ENCODE measurements at places on chromosomes 3 and 15.

DNA sequence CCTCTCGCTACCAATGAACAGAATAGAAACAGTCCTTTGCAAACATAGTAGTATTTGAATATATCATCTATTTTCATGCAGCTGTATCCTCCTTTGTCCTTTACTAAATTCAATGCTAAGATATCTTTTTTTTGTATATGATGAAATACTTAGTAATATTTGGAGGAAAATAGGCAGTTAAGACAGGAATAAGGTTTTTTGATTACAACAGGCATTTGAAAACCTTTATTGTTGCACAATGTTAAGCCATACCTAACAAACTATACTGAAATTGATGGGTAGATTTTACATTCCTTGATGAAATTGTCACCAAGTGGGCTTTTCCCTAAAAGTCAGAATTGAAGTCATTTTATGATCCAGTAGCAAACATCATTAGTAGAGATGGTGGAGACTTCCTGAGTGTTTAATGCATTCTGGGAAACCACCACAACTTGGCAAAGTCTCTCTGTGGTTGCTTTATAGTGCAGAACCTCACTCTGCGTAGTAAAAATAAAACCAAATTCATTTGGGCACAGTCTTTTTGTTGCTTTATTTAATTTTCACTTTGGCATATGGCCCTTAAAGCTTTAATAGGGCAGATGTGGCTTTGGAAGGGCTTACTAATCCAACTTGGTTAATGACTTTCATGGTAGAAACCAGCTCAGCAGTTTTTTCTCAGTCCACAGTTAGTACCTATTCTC lies 216.0 kb downstream of the DIPK2A start:
- peak; percentile 62 for DNase-seq

DNA sequence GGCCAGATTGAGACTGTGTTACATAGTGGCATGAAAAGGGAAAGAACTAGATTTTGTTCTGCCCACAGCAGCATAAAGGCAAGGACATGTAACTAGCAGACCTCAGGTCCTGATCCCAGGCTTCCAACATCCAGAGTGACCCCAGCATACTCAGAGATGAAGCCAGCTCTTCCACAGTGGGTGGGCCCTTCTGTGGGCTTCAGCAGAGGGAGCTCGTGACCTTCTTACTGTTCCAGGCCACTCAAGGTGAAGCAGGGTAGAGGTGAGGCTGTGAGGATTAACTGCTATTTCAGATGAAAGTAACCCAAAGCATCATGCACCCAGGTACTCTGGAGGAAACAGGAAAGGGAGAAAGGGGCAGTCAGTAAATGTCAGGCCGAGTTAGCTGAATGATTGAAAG lies 905 bp upstream of the SLC24A1 start:
- no peak for DNase-seq

GRCh38 chr3:196694202-196694638 lies 17.8 kb downstream of the CEP19 start:
- no peak for DNase-seq

DNA sequence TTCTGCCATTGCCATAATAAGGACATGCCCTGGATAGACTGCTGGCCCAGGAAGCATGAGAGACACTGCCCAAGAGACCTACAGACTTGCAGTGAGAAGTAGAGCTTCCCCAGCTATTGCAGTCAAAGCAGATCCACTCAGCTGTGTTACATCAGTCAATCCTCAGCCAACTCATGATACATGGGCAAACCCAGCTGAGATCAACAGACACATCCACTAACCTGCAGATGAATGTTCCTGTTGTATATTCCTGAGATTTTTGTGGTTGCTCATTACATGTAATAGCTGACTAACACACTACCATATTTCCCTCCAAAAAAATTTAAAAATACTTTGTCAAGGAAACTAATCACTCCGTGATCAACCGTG lies 68.6 kb downstream of the DCLK3 start:
- DNase-seq = peak; percentile 83

GRCh38 chr3:136898549-136898948 lies 36.5 kb downstream of the NCK1 start:
- no peak for DNase-seq

DNA sequence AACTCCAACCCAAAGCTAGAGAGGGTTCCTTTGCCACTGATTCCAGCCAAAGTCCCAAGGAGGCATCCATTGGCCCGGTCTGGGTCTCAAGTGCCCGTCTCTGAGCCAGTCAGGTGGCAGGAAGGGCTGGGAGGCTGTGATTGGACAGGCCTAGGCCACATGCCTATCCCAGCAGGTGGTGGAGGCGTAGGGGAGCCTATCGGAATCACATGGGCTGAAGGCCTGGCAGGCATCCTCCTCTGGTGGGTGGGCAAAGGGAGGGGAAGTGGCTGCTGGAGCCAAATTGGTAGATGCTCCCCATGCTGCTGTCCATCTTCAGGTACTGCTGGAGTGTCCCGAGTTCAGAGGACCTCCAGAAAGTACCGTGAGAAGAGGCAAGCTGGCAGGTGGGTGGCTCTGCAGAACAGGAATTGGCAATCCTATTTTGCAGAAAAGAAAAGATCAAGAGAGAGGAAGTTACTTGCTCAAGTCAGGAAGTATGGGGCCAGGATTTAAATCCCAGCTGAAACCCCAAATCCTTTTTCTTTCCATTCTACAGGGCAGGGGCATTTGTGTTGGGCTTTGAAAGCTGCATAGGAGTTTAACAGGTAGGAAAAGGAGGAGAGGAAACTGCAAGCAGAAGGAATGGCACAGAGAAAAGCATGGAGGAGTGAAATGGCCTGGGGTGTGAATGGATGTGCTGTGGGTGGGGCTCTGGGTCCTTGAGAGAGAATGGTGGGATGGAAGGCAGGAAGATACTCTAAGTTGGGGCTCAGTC lies 3.7 kb downstream of the CHST13 start:
- no peak for DNase-seq

GRCh38 chr15:59303633-59304032 lies 69.0 kb downstream of the MYO1E start:
- DNase-seq = no peak

- no peak for DNase-seq
These were observed 157.9 kb downstream of the XXYLT1 start for GRCh38 chr3:195113048-195113447.

- peak; percentile 19 for DNase-seq
These were observed 199.5 kb upstream of the LMCD1 start for GRCh38 chr3:8301977-8302735.

DNA sequence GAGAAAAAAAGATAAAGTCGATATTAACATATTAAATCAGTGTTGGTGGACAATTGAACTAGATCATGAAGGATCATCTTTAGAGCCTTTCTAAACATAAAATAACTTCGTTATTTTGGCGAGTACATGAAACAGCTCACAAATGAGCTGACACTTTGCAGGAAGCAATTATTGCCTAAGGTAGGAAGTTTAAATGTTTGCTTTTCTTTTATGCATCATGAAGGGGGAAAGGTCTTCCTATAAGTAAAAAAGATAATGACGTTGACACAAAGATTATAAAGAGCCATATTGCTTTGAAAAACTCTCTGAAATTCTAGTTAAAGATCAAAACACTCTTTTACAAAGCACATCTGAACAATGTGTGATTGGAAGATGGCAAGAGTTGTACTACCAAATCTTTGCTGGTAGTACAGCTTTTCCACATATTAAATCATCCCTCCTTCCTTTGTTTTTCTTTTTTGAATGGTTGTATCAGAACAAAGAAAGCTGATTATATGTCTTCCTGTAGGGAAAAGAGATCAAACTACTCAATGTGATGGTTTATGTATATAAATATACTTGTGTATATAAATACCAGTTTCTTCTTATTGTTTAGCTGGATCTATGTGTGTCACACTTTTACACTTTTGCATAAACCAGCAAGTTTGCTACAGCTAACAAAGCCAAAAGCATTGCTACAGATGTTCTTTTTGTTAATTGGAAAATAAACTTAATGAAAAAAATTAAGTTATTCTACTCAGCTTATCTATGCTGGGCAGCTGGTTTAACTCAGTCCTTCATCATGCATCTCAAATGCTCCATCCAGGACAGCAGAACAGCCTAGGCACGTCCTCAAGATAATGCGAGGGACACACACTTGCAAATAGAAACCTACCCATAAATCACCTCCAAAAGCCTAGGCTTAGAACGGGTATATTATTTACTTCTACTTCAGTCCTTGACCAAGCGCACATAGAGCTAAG lies 850.8 kb upstream of the ROBO1 start:
- DNase-seq = no peak

DNA sequence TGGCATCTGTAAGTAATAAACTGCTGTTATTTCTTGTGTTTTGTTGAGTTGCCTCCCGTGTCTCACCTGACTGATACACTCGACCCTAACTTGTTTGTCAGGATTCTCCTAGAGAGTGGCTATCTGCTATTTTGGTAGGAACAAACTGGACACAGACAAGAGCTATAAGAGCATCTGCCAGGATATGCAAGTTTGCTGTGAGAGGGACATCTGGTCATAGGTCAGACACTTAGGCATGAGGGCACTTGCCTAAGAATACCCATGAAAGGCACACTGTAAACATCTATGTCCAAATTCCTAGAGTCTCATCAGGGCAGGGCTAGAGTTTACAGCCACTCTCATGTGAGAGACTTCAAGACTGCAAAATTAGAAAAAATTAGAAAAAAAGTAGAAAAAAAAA lies 32.5 kb downstream of the NEDD4 start:
- no peak for DNase-seq

DNA sequence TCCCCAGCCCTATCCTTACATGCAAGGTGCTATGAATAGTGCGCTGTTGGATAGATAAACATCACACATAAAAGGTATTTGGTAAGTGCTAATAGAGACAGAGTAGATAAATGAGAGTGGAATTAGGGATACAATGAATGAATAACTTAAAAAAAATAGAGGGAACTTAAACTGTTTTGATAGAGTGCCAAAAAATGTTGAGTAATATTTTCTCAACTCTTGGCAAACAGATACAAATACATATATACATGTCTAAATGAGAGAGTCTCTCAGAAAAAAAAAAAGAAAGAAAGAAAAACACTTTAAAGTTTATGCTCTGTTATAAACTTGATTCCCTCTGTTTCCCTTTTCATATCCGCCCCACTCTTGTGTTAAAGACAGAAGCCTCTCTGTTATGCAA lies 667.4 kb downstream of the ROBO2 start:
- no peak for DNase-seq

DNA sequence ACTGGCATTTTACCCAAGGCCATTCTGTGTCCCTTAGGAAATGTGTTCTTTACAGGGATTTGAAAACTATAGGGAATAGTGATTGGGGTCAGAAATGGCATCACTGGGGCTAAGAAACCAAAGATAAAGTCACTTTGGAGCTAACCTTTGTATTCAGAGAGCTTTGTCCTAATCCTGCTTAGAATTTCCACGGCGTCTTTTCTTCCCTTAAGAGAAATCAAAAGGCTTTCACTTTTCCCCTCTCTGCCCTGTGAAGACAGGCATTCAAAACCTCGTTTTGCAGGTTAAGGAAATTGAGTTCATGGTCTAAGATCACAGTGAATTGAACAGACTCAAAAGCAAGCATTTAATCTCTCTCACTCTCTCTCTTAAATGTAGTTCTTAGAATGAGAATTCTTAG lies 182.5 kb downstream of the VGLL4 start:
- DNase-seq = no peak

- no peak for DNase-seq
These were observed 104.5 kb downstream of the IL20RB start for GRCh38 chr3:137062250-137062649.

- no peak for DNase-seq
These were observed 156.7 kb upstream of the TLE3 start for GRCh38 chr15:70254311-70254869.

GRCh38 chr3:176055836-176056235 lies 1141.4 kb downstream of the TBL1XR1 start:
- DNase-seq = no peak

GRCh38 chr3:189355481-189356201 lies 183.9 kb downstream of the TPRG1 start:
- DNase-seq = no peak

DNA sequence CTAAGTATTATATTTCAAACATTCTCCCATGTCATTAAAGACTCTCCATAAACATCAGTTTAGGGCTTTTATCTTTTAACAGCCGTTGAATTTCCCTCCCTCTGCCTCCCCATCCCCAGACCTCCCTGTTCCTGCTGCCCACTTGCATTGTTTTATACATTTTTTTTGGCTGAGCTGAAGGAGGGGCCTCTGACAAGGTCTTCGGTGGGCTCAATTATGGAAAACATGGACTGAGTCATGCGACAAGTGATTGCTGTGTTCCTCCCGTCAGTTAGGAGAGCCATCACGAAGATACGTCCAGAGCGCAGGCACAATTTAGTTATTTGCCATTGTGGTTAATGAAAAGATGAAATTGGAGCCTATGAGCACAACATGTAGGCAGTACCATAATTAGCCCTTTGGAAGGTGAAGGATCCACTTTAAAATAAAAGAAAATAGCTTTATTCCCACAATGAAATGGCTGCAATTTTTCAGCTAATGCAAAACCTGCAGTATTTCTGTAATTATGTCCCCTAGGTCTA lies 12.0 kb upstream of the NMNAT3 start:
- no peak for DNase-seq

DNA sequence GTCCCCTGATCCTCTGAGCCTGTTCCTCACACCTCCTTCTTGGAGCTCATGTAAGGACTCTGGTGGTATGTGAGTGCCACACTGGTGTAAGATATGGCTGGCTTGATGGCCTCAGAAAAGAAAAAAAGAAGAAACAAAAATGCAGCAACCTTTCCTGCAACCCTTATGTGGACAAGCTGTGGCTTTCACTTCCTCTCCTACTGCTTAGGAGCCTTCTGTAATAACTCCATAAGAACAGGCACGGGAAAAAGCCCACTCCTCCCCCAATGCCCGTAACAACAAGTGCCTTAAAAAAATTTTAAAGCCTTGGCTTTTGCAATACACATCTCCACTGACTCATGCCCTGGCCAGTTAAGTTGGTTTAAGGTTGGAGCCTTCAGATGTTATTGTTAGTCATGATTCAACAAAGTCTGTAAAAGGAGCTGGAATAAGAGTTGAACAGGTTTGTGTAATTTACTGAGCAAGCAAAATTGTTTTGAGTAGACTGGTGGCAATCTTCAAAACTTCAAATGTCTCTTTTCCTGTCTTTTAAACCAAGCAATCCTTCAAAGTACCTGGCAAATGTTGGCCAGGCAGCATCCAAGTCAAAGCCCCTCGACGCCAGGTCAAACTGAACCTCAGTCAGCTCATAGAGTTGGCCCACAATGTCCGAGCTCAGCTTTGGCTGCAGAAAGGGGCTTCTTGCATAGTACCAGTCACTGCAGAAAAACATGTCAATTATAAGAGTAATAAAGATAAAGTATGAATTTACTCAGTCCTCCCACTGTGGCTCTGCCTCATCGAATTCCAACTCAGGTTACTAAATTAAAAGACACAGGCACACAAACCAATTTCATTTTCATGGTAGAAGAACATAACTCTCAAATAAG lies 22.9 kb downstream of the FYCO1 start:
- no peak for DNase-seq

DNA sequence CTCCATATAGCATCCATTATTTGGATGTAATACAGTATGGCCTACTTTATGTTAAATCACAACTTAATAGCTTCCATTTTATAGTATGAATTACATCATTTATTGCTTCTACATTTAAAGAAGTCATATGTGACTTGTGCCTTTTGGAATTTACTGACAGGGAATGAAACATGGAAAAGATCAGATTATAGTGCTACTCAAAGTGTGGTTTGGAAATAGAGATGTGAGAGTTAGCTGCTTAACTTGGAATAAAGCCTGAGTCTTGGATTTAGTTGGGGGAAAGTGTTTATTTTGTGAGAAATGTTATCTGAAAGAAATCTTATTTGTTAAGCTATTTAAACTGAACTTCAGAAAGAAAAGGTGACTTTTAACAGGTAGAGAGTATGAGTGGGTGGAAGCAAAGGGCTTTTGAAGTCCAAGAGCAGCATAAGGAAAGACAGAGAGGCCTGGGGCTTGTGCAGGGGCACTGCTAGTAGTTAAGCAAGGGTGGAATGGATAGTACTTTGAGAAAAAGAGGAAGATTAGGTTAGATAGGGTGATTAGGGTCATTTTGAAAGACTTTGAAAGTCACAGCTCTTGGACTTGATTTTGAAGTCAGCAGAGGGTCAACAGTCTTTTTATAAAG lies 60.5 kb downstream of the SLMAP start:
- DNase-seq = peak; percentile 17
